T-helper 17 cell (primary cell): ENCODE measurements at places on chromosomes 5 and 9.

GRCh38 chr9:134494905-134495304, 146.7 kb upstream of the COL5A1 start:
- H3K4me1 ChIP-seq: no peaks in the 10 kb centered on the region
- H3K4me3 ChIP-seq: no peak overlapping the region
- DNase-seq: no peak
- peaks cover 30% of the 10 kb centered on the region for H3K27me3 ChIP-seq
- H3K36me3 ChIP-seq: peaks cover 2% of the 10 kb centered on the region
- no peak overlapping the region for H3K27ac ChIP-seq

- peak overlapping the region; percentile 80 for H3K27ac ChIP-seq
- no peaks in the 10 kb centered on the region for H3K27me3 ChIP-seq
- peaks cover 8% of the 10 kb centered on the region for H3K36me3 ChIP-seq
Measured at GRCh38 chr5:88235346-88235745, 33.3 kb downstream of the TMEM161B start.

DNA sequence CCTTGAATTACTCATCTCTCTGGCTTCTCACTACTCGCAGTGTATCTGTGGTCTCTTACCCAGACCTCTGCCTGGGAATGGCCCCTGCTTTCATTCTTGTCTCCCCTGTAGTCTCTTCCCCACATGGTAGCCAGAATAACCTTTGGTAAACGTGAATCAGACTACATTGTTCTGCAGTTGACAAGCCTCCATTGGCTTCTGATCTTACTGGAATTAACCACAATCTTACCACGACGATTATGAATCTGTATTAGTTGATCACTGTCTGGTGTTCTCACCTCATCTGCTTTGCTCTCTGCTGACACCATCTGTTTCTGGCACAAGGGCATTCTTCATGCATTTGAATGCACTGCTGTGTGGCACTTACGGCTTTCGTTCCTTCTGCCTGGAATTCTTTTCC, 781.2 kb downstream of the MTRR start:
- no peak overlapping the region for H3K27ac ChIP-seq
- no peak for DNase-seq
- H3K4me1 ChIP-seq: no peaks in the 10 kb centered on the region
- H3K27me3 ChIP-seq: no peaks in the 10 kb centered on the region
- no peaks in the 10 kb centered on the region for H3K36me3 ChIP-seq

GRCh38 chr5:105680858-105681475, 1989.8 kb downstream of the EFNA5 start:
- H3K27me3 ChIP-seq: no peaks in the 10 kb centered on the region
- H3K36me3 ChIP-seq: no peaks in the 10 kb centered on the region
- H3K4me3 ChIP-seq: no peak overlapping the region
- H3K27ac ChIP-seq: no peak overlapping the region

DNA sequence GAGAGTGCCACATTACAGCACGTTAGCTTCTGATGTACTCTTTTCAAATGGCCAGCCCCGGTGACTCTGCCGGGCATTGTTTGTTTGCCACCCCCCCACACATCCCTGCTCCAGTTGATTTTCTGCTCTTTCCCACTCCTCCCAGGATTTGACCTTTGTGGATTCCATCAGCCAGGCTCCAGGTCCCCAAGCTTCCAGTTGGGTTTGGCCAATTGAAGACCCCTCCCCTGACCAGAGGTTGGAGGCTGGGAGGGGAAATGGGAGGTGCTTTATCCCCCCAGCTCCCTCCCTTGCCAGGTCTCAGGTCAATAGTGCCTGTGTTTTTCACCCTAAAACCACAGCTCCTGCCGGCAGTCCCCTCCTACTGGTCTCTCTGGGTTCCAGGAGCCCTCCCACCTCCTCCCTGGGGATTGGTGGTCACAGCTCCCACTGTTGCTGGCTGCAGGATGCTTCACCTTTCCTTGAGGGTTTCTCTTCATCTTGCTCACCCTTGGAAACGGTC, 34.9 kb downstream of the IRF1 start:
- H3K4me3 ChIP-seq: peak overlapping the region; percentile 86
- H3K27me3 ChIP-seq: no peaks in the 10 kb centered on the region
- no peak for DNase-seq

GRCh38 chr5:68041293-68041692, 174.3 kb upstream of the PIK3R1 start:
- H3K4me3 ChIP-seq: no peak overlapping the region
- no peaks in the 10 kb centered on the region for H3K4me1 ChIP-seq
- no peak overlapping the region for H3K27ac ChIP-seq

GRCh38 chr9:93651521-93651950, 75.2 kb downstream of the PHF2 start:
- no peaks in the 10 kb centered on the region for H3K27me3 ChIP-seq
- H3K36me3 ChIP-seq: peaks cover 8% of the 10 kb centered on the region
- H3K4me3 ChIP-seq: no peak overlapping the region
- no peak for DNase-seq
- no peak overlapping the region for H3K27ac ChIP-seq
- peaks cover 6% of the 10 kb centered on the region for H3K4me1 ChIP-seq

GRCh38 chr9:87795178-87795577, 69.3 kb downstream of the CTSL start:
- H3K4me3 ChIP-seq: no peak overlapping the region
- no peak overlapping the region for H3K27ac ChIP-seq

GRCh38 chr9:125479846-125480615, 218.4 kb downstream of the GAPVD1 start:
- H3K27me3 ChIP-seq: no peaks in the 10 kb centered on the region
- no peak overlapping the region for H3K27ac ChIP-seq
- DNase-seq: no peak

DNA sequence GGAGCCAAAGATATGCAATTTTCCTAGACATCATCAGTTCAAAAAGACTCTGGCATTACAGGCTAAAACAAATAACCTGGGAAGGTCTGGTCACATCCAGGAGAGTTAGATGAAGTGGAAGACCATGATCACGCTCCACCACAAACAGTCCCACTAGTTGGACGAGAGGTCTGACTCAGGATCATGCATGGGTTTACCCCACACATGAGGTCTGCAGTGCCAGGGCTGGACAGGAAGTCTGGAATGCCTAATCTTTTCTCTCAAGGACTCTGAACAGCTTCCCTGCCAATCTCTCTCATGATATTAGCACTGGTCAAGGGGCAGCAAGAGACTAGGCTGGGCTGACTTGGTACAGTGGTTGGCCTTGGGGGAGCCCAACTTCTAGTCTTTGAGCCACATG, 7.1 kb downstream of the PRUNE2 start:
- no peak for DNase-seq
- H3K36me3 ChIP-seq: no peaks in the 10 kb centered on the region
- no peak overlapping the region for H3K27ac ChIP-seq
- no peaks in the 10 kb centered on the region for H3K4me1 ChIP-seq
- peaks cover 43% of the 10 kb centered on the region for H3K27me3 ChIP-seq

DNA sequence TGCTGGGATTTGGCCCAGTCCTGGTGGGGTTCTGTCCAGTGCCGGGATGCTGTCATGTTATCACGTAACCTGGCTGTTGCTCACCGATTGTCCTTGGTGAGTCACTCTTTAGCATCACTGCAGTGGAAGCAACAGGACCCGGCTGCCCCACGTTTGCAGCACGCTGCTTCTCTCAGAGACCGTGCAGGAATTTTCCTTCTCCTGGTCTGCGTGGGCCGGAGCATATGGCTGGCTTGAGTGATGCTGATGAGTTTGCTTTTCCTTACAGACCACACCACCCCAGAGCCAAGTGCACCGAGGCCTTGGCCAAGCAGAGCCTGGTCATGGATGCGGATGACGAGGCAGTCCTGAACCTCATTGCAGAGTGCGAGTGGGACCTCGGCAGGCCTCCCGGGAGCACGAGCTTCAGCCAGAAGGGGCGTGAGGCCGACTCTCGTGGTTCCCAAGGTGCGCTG, 21.4 kb downstream of the CEP72 start:
- no peaks in the 10 kb centered on the region for H3K27me3 ChIP-seq
- DNase-seq: no peak
- no peaks in the 10 kb centered on the region for H3K4me1 ChIP-seq

DNA sequence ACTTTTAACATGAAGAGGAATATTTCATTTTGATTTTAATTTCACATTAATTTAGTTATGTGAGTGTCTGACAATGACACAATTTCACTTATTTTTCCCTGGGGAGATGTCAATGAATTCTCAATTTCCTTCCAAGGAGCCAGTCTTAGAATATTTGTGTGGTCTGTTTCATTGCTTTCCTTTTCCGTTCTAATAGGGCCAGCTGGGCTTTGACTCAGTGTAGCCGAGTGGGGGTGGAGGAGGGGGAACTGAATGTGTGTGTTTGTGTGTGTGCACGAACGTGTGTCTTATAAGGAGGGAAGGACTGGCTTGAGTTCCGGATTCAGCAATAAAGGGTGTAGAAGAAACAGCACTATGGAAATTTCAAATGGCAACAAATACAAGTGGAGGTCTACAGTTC, 100.0 kb downstream of the BASP1 start:
- no peak overlapping the region for H3K27ac ChIP-seq
- no peaks in the 10 kb centered on the region for H3K36me3 ChIP-seq
- DNase-seq: no peak
- H3K4me1 ChIP-seq: no peaks in the 10 kb centered on the region

- DNase-seq: no peak
- H3K36me3 ChIP-seq: peaks cover 6% of the 10 kb centered on the region
- H3K4me1 ChIP-seq: no peaks in the 10 kb centered on the region
Measured at GRCh38 chr5:82168294-82168693, 109.9 kb downstream of the RPS23 start.

DNA sequence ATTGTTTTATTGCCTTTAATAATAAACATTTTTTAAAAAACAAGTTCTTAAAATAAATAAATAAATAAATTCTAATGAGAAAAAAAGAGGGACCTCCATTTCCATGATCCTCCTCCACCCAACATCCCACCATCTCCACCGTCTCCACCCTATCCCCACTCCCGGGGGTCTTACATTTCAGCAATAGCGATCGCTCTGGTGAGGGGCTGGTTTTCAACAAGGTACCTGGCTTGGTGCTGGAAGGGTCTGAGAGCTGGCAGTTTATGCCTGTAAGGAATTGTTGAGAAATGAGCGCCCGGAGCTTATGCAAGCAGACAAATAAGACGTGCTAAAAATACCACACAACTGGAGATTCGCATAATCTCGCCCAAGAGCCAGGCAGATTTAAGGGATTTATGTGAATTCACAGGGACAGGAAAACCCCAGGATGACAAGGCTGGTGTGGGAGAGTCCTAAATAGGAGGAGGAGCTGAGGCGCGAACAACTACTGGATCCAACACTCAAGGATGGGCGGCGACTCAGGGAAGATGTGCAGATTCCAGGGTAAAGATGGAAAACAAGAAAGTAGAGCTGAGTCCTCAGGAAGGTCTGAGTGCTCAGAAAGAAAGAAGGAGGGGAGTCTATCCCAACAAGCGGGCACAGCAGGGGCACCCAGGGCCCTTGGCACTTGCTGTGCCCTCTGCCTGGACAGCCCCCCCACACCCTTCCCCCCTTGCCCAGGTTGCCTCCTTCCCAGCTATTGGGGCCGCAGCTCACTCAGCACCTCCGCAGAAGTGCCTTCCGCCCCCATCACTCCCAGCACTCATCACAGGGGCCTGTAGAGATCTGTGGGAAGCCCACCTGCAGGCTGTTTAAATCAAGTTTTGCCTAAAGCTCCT, 27.0 kb downstream of the TRIM14 start:
- peaks cover 16% of the 10 kb centered on the region for H3K36me3 ChIP-seq
- H3K4me1 ChIP-seq: peaks cover 45% of the 10 kb centered on the region
- DNase-seq: no peak
- H3K27ac ChIP-seq: peak overlapping the region; percentile 91
- no peaks in the 10 kb centered on the region for H3K27me3 ChIP-seq

GRCh38 chr5:117590944-117591343, 1016.3 kb upstream of the SEMA6A start:
- no peak overlapping the region for H3K27ac ChIP-seq
- H3K4me1 ChIP-seq: no peaks in the 10 kb centered on the region
- no peak for DNase-seq
- H3K27me3 ChIP-seq: no peaks in the 10 kb centered on the region

DNA sequence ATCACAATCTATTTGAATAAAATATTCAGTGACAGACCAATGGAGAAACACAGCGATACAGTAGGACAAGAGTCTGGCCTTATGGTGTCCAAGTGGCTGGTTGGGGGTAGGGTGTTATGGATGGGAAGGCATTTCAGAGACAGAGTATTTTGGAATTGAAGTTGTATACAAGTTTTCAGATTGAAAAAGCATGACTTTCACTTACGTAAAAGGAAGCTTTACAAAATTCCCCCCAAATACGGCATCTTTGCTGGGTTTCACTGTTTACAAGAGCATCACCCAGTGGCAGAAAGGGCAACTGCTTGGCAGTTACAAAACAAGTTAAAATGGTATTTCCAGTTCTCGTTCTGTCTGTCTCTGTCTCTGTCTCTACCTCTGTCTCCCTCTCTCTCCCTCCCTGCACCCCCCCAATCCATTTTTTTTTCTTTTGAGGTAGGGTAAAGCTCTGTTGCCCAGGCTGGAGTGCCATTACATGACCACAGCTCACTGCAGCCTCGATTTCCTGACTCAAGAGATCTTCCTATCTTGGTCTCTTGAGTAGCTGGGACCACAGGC, 86.2 kb downstream of the PTPN3 start:
- peak overlapping the region; percentile 21 for H3K27ac ChIP-seq
- no peaks in the 10 kb centered on the region for H3K36me3 ChIP-seq
- DNase-seq: no peak
- H3K27me3 ChIP-seq: peaks cover 35% of the 10 kb centered on the region
